T-cell (primary cell): ENCODE measurements at places on chromosomes 16 and 17. TPM values are rescaled to one million over a fixed set of nuclear protein-coding genes. Genes with fewer than 3 reads are reported as not detected.

AURKB gene
- total RNA-seq, result 2.4 TPM

CCDC43 gene
- total RNA-seq, result 16.9 TPM

CHRNB1 gene
- 12.0 TPM for total RNA-seq

MAPT gene
- total RNA-seq, result 1.0 TPM

TGFB1I1 gene
- 0.88 TPM for total RNA-seq

CIBAR2 gene
- not detected for total RNA-seq

TNP2 gene
- not detected for total RNA-seq

PPP4C gene
- total RNA-seq, result 97.9 TPM

DDX19B gene
- 27.8 TPM for total RNA-seq

OR2C1 gene
- not detected for total RNA-seq

OTOP3 gene
- not detected for total RNA-seq

CIITA gene
- total RNA-seq, result 36.7 TPM

KRT28 gene
- total RNA-seq, result not detected

TMEM132E gene
- not detected for total RNA-seq

MYH3 gene
- total RNA-seq, result 11.1 TPM

KCTD19 gene
- not detected for total RNA-seq

SPSB3 gene
- total RNA-seq, result 139 TPM

NLRP1 gene
- total RNA-seq, result 243 TPM

SMIM22 gene
- total RNA-seq, result not detected

GRB2 gene
- 130 TPM for total RNA-seq

TMEM220 gene
- 3.5 TPM for total RNA-seq

RNPS1 gene
- total RNA-seq, result 181 TPM

CA5A gene
- total RNA-seq, result not detected

SHCBP1 gene
- total RNA-seq, result 1.1 TPM

CCL14 gene
- total RNA-seq, result not detected

HSF4 gene
- total RNA-seq, result 66.3 TPM

EPX gene
- not detected for total RNA-seq

CNTNAP1 gene
- 2.2 TPM for total RNA-seq

TPSAB1 gene
- total RNA-seq, result 0.39 TPM

SHISA6 gene
- not detected for total RNA-seq

TBC1D26 gene
- total RNA-seq, result not detected

CAMKK1 gene
- total RNA-seq, result 5.3 TPM

BCAR1 gene
- total RNA-seq, result 1.6 TPM

SNX20 gene
- total RNA-seq, result 38.8 TPM

ZP2 gene
- total RNA-seq, result not detected

HAGHL gene
- 10.3 TPM for total RNA-seq

GDPD3 gene
- 23.3 TPM for total RNA-seq

RGS11 gene
- not detected for total RNA-seq

HOXB6 gene
- total RNA-seq, result 0.16 TPM

TEDC2 gene
- 0.85 TPM for total RNA-seq

CREBBP gene
- total RNA-seq, result 122 TPM

VMO1 gene
- 0.56 TPM for total RNA-seq

KRTAP9-4 gene
- total RNA-seq, result not detected

INCA1 gene
- total RNA-seq, result 0.43 TPM

ZACN gene
- not detected for total RNA-seq

CCL1 gene
- total RNA-seq, result not detected

LGALS9B gene
- not detected for total RNA-seq

DYNLRB2 gene
- total RNA-seq, result not detected
